GM12892 (cell line): ENCODE measurements at places on chromosomes 6 and 20.
A peak's percentile ranks its signal among the peaks of the same experiment; 100 is the strongest.

- no peak for DNase-seq
Observed at GRCh38 chr6:126341126-126341525, 1.2 kb downstream of the CENPW start.

DNA sequence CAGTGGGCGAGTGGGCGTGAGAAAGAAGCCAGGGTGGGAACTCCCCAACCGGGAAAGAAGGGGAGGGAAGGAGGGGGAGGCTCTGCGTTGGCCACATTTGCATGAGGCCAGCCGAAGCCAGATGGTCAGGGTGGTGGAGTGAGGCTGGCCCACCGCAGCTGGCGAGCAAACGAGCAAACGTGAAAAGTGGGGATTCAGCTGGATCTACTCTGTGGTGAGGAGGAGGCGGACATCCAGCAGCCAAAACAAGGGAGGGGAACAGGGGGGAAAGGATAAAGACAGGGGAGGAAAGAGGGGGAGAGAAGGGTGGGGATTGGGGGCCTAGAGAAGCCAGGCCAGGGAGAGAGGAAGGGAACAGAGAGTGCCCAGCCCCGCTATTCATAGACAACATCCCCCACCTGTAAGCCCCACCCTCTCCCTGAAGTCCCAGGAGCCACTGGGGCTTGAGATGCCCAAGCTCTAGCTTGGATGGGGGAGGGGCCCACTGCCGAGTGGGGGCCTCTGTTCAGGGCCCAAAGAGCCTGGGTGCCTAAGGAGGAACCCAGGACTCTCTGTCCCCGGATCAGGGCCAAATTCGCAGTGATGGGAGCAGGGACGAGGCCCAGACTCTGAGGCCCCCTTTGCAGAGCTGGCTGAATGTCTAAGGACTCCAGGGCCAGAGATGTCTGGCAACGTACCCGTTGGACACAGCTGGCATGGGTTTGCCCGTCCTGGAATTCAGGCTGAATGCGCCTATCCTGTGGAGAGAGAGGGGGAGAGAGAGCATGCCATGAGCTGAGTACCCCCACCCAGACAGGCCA lies 45.1 kb downstream of the CPNE5 start:
- no peak for DNase-seq

DNA sequence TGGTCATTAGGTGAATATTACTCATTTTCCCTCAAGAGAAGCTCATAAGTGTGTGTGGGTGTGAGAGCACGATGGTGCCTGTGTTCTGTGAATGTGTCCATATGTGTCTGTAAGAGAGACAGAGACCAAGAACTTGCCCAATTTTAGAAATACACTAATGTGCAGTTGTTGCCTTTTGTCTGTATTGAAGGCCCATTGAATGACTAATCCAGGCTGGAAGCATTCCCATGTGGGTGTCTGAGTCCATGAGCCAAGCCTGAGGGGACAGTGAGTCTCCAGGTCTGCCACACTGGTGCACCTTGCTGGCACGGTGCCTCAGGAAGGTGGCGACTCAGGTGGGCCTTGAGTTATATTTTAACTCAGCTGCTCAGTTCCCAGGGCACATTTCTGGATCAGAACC lies 25.5 kb upstream of the ASXL1 start:
- DNase-seq, result no peak

DNA sequence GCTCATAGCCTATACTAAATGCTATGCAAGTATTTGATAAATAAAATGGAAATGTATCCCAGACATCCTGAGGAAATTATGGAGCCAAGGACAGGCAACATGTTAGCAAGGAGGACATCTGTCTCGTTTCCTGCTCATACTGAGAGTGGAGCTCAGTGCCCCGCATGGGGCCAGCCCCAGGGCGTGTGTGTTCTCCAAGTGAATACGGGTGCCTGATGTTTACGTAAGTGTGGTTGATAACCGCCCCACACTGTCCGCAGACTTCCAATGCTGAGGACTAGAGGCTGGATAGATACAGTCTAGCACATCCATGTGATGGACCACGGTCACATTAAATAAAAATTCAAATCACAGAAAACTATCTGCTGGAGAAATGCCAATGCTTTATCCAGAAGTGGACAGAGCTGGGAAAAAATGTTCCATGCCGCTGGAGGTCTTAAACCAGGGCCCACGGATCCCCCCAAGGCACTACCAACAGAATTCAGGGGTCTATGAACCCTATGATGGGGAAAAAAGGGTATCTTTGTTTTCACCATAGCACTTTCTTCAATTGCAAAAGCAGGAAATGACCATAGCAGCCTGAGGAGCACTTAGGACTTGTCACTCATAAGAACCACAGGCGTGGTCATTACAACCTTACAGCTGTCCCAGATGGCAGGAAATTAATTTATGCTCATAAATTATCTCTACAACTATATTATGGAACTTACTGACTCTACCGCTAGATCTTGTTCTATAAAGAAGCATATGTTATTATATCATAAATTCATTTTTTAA lies 24.9 kb downstream of the TGM2 start:
- DNase-seq, result no peak

DNA sequence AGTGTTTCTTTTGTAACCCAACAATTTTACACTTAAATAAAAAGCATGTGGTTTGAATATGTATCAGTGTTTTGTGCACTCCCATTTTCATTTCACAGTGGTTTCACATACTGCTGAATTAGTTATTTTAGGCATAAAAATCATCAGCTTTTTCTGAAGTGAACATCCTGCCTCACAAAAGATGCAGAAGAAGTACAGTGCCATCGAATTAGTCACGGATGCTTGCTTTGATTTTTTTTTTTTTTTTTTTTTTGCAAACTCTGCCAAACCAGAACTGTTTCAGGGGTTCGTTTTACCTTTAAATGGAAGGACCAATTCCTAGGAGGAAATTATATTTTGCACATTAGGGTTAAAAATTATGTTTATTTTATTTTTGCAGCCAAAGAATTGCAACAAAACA lies 158.6 kb downstream of the RPS12 start:
- no peak for DNase-seq

GRCh38 chr6:138682704-138683527 lies 90.7 kb upstream of the CCDC28A start:
- DNase-seq, result no peak

GRCh38 chr6:72040111-72040510 lies 153.8 kb downstream of the RIMS1 start:
- DNase-seq, result no peak

DNA sequence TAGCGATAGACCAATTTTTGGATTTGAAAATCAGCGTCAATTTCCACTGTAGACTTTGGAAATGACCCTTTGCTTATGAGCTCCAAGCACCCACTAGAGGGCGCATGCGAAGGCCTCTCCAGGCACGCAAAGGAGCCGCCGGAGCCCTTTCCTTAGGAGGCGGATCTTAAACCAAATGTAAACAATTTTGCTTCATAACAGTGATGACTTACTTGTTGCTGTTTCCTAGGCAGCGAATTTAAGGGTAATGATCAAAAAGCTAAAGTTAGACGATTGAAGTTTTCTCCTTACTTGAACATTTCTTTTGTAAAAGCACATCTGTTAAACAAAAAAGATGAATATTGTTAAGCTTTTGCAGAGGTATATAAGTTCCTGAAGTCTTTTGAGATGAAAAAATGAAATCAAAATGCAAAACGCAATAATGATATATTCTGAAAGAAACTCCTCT lies 29.2 kb upstream of the EXOC2 start:
- peak; percentile 40 for DNase-seq

- no peak for DNase-seq
Observed at GRCh38 chr6:5442916-5443315, 181.6 kb downstream of the FARS2 start.

GRCh38 chr20:4289875-4290274 lies 274.5 kb upstream of the RNF24 start:
- no peak for DNase-seq

- no peak for DNase-seq
Observed at GRCh38 chr20:6044115-6044514, 9.7 kb downstream of the LRRN4 start.

GRCh38 chr6:111781041-111781708 lies 92.1 kb downstream of the FYN start:
- DNase-seq, result no peak

DNA sequence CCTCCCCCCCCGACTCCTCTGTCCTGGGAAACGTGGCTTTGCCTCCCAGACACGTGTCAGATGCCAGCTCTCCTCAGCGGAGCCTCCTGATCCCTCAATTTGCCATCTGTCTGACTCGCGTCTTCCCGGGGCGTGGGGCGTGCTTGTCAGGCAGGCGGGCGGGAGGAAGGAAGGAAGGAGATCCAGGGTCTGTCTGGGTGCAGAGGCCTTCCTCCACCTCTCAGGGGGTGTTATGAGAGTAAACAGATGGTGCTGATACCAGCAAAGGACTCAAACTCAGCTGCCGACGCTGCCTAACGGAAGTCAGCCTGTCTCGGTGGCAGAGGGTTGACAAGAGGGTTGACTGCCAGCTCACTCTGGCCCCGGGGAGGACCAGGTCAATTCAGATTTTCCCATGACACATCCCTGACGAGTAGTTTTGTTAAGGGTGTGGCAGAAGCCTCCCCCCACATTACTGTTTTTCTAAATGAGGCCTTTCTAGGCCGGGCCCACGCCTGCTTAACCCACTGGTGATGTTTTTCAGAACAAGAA lies 17.0 kb downstream of the UQCC2 start:
- no peak for DNase-seq

DNA sequence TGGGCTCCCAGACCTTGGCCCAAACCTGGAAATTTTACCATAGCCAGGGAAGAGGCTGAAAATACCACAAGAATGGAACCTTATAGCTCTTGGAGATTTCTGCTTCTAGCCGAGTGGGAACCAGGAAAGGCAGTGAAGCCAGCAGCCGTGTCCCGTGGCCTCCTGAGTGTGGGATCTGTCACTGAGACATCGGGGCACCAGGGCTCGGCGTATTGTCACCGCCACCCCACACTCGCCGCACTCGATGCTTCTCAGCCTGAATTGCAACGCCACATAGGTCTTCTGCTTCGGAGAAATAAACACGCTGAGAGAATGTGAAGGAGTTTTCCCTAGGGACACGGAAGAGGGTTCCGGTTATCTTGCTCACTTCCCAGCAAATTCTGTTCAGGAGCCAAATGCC lies 61.5 kb downstream of the DLL1 start:
- no peak for DNase-seq

GRCh38 chr20:41956338-41957074 lies 338.3 kb upstream of the CHD6 start:
- no peak for DNase-seq

DNA sequence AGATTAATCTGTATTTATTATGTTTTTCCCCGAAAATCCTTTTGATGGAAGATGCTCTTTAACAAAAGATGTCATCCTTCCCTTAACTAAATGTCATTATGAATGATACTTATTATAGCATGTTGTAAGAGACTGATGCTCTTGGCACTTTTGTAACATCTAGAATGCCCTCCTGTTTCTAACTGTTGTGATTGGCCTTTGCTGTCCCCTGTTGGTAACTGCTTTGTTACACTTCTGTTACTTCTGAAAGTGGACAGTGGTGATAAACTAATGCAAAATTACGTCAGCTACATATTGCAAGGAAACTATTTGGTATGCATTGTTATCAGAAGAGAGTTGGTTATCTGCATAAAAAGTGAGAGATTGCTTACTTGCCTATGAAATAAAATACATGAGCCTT lies 5.8 kb downstream of the TTK start:
- DNase-seq, result no peak

GRCh38 chr6:139277587-139277986 lies 14.2 kb downstream of the TXLNB start:
- DNase-seq, result no peak

DNA sequence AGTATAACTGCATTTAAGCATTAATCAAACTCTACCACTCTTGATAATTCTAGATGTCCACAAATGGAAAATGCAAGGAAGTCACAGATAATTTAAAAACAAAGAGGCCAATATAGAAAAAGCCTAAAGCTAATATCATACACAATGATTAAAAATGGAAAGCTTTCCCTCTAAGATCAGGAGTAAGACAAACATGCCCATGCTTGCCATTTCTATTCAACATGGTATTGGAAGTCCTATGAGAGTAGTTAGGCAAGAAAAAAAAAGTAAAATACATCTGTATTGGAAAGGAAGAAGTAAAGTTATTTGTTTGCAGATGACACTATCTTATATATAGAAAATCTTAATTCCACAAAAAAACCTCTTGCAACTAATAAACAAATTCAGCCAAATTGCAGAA lies 164.6 kb upstream of the FERMT1 start:
- DNase-seq, result no peak

- DNase-seq, result no peak
Observed at GRCh38 chr20:36544134-36545018, 3.1 kb downstream of the MYL9 start.

DNA sequence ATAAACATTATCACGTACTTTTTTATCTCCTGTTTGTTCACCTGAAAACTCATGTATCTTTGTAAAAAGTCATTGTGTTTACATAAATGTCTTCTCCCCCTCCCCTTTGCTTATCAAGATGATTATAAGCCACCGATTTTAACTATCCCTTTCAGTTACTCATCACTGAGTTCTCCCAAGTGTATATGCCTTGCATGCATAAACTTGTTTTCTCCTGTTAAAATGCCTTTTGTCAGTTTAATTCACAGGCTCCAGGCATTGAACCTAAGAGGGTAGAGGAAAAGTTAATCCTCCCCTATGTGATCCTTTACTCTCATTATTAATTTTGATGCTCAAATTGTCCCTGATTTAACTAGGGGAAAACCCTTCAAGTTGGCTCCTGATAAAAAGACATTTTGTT lies 24.2 kb downstream of the ANKEF1 start:
- DNase-seq, result no peak

- no peak for DNase-seq
Observed at GRCh38 chr6:40791004-40791403, 203.8 kb upstream of the LRFN2 start.

- no peak for DNase-seq
Observed at GRCh38 chr6:14739827-14740226, 506.0 kb upstream of the JARID2 start.

DNA sequence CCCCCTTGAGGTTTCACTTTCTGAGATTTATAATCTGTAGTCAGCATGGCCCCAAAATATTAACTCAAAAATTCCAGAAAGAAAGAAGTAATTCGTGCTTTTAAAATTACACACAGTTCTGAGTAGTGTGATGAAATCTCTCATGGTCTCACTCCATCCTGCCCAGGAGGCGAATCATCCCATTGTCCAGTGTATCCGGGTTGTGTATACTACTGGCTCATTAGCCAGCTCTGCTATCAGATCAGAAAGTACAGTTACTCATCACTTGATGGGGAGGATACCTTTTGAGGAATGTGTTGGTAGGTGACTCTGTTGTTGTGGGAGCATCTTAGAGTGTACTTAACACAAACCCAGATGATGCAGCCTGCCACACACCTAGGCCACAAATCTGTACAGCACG lies 65.2 kb downstream of the CDC5L start:
- DNase-seq, result no peak

DNA sequence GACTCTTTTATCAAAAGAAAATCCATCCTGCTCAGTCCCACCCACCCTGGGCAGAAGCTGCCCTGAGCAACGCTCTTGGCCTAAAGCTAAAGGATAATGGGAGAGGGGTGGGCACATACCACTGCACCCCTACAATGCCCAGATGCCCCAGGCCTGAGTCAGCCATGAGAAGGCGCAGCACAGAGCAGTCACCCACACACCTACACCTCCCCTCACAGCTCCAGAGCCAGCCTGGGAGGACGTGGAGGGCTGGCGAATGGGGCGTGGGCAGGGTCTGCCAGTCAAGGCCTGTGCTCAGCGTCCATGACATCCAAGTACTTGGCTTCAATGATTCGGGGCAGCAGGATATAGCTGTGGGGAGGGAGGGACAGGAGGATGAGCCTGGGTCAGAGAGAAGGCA lies 11.5 kb downstream of the SLC4A11 start:
- DNase-seq, result no peak

GRCh38 chr20:57425150-57426013 lies 34.2 kb downstream of the RBM38 start:
- no peak for DNase-seq
